ENCODE measurements at places on chromosomes 12 and 14. TPM values are rescaled to one million over a fixed set of nuclear protein-coding genes. Genes with fewer than 3 reads are reported as not detected.

The COQ5 gene
- 18.0 TPM for total RNA-seq

The DDIT3 gene
- 16.6 TPM for total RNA-seq

The KRT84 gene
- not detected for total RNA-seq

The RBP5 gene
- total RNA-seq, result not detected

The JPH4 gene
- not detected for total RNA-seq

The CCDC184 gene
- 0.39 TPM for total RNA-seq

The AKAP3 gene
- total RNA-seq, result 1.1 TPM

The VDR gene
- total RNA-seq, result 10.7 TPM

The PCBP2 gene
- 261 TPM for total RNA-seq

The GALNT8 gene
- 0.39 TPM for total RNA-seq

The KRT75 gene
- not detected for total RNA-seq

The C12orf54 gene
- total RNA-seq, result not detected

The BCL7A gene
- total RNA-seq, result 1.8 TPM

The ESR2 gene
- total RNA-seq, result not detected

The IRAK3 gene
- 25.0 TPM for total RNA-seq

The TMEM116 gene
- total RNA-seq, result 8.0 TPM

The SLC39A9 gene
- total RNA-seq, result 80.1 TPM

The PRKD1 gene
- total RNA-seq, result 19.8 TPM

The TCL1B gene
- total RNA-seq, result not detected

The IL31 gene
- total RNA-seq, result not detected

The HHIPL1 gene
- 1.8 TPM for total RNA-seq

The IGF1 gene
- total RNA-seq, result not detected

The NOXRED1 gene
- 0.37 TPM for total RNA-seq
